ENCODE measurements at places on chromosomes 5 and 9.

- DNase-seq, result no peak
- no peaks in the 10 kb centered on the region for H3K4me1 ChIP-seq
- no peaks in the 10 kb centered on the region for H3K36me3 ChIP-seq
- no peak overlapping the region for H3K4me3 ChIP-seq
- no peaks in the 10 kb centered on the region for H3K27me3 ChIP-seq
These were observed 194.1 kb upstream of the PTPRD start for GRCh38 chr9:10806868-10807267.

- H3K36me3 ChIP-seq, result no peaks in the 10 kb centered on the region
- H3K4me3 ChIP-seq, result no peak overlapping the region
- peak; percentile 49 for DNase-seq
These were observed 13.6 kb downstream of the PTPDC1 start for GRCh38 chr9:94097788-94098414.

DNA sequence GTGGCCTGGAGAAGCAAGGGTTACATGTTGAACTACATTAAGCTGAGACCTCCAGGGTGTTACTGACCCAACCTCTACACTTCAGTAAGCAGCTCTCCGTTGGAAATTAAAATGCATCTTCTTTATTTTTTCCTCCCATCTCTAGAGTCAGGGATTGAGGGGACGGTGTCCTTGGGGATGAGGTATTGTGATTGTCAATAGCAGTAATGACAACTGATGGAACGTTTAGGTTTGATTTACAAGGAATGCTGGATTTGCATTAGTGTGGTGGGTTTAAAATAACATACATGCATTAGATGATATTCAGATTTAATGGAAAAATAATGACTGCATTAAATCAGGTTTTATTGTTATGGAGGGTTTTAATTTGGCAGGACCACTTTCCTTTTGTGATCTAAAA is 82.9 kb upstream of the NTRK2 start:
- H3K36me3 ChIP-seq, result no peaks in the 10 kb centered on the region
- H3K4me3 ChIP-seq, result no peak overlapping the region
- no peak overlapping the region for H3K27ac ChIP-seq
- H3K4me1 ChIP-seq, result no peaks in the 10 kb centered on the region
- H3K27me3 ChIP-seq, result no peaks in the 10 kb centered on the region

GRCh38 chr9:27154908-27155307 is 45.9 kb downstream of the TEK start:
- H3K4me3 ChIP-seq, result no peak overlapping the region
- H3K27me3 ChIP-seq, result no peaks in the 10 kb centered on the region
- H3K36me3 ChIP-seq, result no peaks in the 10 kb centered on the region
- peak; percentile 44 for DNase-seq
- H3K4me1 ChIP-seq, result peaks cover 21% of the 10 kb centered on the region
- no peak overlapping the region for H3K27ac ChIP-seq

DNA sequence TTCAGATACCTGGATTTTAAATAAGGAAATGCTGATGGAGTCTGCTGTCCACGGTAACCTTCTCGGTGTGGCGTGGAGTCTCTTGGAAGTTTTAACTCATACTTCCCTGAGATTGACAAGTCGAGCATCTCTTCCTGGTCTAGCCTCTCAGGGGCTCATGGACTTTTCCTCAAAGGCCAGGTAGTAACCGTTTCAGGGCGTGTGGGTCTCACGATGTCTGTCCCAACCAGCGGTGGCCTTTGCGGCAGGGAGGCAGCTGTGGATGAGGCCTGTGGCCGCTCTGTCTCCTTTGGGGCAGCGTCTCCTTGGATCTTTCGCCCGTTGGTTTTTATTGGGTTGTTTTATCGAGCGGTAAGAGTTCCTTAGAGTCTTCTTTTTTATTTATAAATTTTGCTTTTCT is 32.8 kb downstream of the CEP72 start:
- DNase-seq, result no peak
- no peaks in the 10 kb centered on the region for H3K36me3 ChIP-seq
- no peak overlapping the region for H3K4me3 ChIP-seq
- H3K4me1 ChIP-seq, result no peaks in the 10 kb centered on the region
- H3K27ac ChIP-seq, result no peak overlapping the region

DNA sequence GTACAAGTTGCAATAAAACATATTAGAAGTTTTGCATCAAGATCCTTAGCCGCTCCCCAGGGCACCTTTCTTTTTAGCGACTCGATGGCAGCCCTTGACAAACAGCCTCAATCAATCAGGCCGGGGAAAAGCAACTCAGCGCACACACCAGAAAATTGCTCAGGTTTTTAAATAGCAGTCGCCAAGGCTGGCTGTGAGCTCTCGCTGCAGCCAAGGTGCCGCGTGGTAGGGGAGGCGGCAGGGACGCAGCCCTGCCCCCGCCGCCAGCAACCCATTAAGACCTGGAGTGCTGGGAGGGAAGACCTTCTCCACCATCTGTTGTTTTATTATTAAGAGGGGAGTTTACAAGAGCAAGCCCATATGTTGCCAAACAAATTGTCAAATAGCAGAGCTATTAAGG is 22.6 kb downstream of the ASS1 start:
- H3K36me3 ChIP-seq, result no peaks in the 10 kb centered on the region
- no peak for DNase-seq
- H3K4me1 ChIP-seq, result no peaks in the 10 kb centered on the region
- no peaks in the 10 kb centered on the region for H3K27me3 ChIP-seq

GRCh38 chr5:142512043-142513042 is 173.5 kb downstream of the FGF1 start:
- no peaks in the 10 kb centered on the region for H3K27me3 ChIP-seq
- H3K36me3 ChIP-seq, result no peaks in the 10 kb centered on the region
- DNase-seq, result peak; percentile 15

DNA sequence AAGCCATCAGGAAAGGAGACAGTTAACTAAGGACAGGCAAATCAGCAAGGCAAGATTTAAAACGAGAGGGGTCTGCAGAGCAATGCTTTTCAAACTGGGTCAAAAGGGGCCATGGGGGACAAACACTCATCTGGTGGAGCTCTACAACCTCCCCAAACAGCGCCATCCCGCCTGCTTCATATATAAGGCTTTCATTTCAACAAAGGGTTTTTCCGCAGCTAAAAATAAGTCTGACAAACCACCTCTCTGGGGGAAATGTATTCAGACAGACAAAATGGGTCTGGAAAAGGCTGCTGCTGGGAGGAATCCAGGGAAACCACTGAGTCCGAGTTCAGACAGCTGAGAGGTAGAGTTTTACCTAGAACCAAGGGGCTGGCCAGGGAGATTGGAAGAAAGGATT is 8.3 kb upstream of the SEPTIN8 start:
- peaks cover 13% of the 10 kb centered on the region for H3K27me3 ChIP-seq
- no peak overlapping the region for H3K4me3 ChIP-seq
- no peak overlapping the region for H3K27ac ChIP-seq
- no peaks in the 10 kb centered on the region for H3K36me3 ChIP-seq

DNA sequence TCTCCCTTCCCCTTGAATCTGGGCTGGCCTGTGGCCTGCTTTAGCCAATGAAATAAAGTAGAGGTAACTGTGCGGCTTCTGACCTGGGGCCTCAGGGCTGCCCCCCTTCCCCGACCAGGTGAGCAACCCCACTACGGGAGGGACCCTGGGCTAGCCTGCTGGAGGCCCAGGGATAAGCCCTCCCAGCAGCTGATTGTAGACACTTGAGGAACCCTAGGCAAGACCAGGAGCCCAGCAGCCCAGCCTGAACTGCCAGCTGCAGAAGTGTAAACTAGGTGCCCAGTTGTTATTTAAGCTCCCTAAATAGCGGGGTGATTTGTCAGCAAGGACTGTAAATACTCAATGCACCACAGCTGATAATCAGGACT is 41.3 kb downstream of the RAPGEF1 start:
- H3K4me3 ChIP-seq, result no peak overlapping the region
- H3K27me3 ChIP-seq, result no peaks in the 10 kb centered on the region
- peak overlapping the region; percentile 60 for H3K27ac ChIP-seq
- no peak for DNase-seq

GRCh38 chr9:20838218-20838617 is 154.2 kb downstream of the FOCAD start:
- no peak for DNase-seq
- H3K27me3 ChIP-seq, result no peaks in the 10 kb centered on the region
- H3K4me3 ChIP-seq, result no peak overlapping the region
- H3K4me1 ChIP-seq, result no peaks in the 10 kb centered on the region

DNA sequence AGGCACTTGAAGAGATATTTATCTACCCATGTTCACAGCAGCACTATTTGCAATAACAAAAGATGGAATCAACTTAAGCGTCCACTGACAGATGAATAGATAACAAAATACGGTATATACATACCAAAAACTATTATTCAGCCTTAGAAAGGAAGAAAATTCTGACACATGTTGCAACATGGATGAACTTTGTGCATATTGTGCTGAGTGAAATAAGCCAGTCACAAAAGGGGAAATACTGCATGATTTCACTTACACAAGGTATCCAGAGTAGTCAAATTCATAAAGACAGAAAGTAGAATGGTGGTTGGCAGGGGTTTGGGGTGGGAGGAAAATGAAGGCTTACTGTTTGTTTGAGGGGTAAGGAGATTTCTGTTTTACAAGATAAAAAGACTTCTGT is 66.0 kb downstream of the FBN2 start:
- H3K4me1 ChIP-seq, result no peaks in the 10 kb centered on the region
- no peak overlapping the region for H3K27ac ChIP-seq
- H3K36me3 ChIP-seq, result no peaks in the 10 kb centered on the region
- H3K4me3 ChIP-seq, result no peak overlapping the region
- no peak for DNase-seq
- H3K27me3 ChIP-seq, result no peaks in the 10 kb centered on the region

GRCh38 chr5:136094189-136094912 is 38.3 kb upstream of the SMAD5 start:
- no peak overlapping the region for H3K4me3 ChIP-seq
- no peak for DNase-seq
- no peaks in the 10 kb centered on the region for H3K4me1 ChIP-seq
- peaks cover 4% of the 10 kb centered on the region for H3K27me3 ChIP-seq
- H3K36me3 ChIP-seq, result no peaks in the 10 kb centered on the region
- no peak overlapping the region for H3K27ac ChIP-seq

GRCh38 chr5:14600846-14601245 is 19.3 kb downstream of the OTULINL start:
- no peaks in the 10 kb centered on the region for H3K27me3 ChIP-seq
- no peak for DNase-seq
- no peak overlapping the region for H3K4me3 ChIP-seq
- peaks cover 19% of the 10 kb centered on the region for H3K4me1 ChIP-seq
- H3K36me3 ChIP-seq, result peaks cover 17% of the 10 kb centered on the region

- no peak for DNase-seq
- no peak overlapping the region for H3K27ac ChIP-seq
- H3K36me3 ChIP-seq, result no peaks in the 10 kb centered on the region
- H3K4me3 ChIP-seq, result no peak overlapping the region
- H3K27me3 ChIP-seq, result no peaks in the 10 kb centered on the region
- no peaks in the 10 kb centered on the region for H3K4me1 ChIP-seq
These were observed 113.8 kb downstream of the ZNF462 start for GRCh38 chr9:106976772-106977171.

DNA sequence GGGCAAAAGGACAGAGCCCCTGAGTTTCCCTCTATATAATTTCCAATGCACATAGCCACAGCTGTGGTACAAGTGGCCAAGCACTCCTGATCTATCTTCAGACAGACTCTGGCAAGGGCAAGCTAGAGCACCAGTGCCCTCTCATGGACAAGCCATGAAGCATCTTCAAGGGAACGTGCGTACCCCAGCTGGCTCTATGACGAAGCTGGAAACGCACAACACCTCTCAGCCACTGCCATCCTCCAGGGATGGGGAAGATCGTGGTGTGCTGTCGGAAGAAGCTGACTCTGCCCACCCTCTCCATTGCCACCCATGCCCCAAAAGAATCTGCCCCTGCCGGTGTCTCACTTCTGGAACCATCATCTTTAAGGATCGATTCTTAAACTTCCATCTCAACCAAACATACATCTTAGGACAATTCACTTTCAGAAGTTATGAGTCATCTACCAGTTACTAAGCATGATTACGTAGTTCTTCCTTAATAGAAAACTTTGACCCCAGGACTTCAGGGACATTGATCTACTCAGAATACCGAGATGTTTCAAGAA is 482.9 kb downstream of the AGTPBP1 start:
- no peak overlapping the region for H3K27ac ChIP-seq
- no peaks in the 10 kb centered on the region for H3K36me3 ChIP-seq
- H3K4me1 ChIP-seq, result no peaks in the 10 kb centered on the region
- DNase-seq, result no peak

DNA sequence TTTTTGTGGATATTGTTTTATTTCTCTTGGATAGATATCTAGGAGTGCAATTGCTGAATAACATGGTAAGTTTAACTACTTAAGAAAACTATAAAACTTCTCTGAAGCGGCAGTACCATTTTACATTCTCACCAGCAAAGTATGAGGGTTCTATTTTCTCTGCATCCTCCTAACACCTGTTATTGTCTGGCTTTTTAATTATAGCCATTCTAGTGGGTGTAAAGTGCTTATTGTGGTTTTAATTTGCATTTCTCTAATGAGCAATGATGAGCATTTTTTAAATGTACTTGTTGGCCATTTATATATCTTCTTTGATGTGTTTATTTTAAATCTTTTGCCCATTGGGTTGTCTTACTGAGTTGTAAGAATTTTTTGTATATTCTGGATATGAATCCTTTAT is 28.7 kb downstream of the SMIM32 start:
- H3K4me1 ChIP-seq, result no peaks in the 10 kb centered on the region
- no peaks in the 10 kb centered on the region for H3K27me3 ChIP-seq
- no peak overlapping the region for H3K4me3 ChIP-seq
- no peak for DNase-seq

DNA sequence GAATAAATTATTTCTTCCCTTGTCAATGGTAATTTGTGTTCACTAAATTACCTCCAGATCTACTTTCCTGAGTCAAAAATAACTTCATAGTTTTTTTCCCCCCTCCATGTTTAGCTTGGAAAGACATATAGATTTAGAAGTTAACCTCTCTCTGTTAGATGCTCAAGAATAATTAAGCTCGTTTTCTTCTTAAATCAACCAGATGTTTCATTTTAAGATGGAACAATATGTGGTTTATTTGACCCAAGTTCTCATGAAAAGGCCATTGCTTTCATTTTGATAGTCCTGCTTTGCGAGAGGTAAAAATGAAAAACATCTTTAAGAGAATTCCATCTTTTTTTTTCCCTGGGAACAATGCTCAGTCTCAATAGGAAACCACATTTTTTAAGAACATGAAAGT is 27.7 kb upstream of the GAS1 start:
- no peak overlapping the region for H3K27ac ChIP-seq
- DNase-seq, result no peak
- no peaks in the 10 kb centered on the region for H3K4me1 ChIP-seq
- no peak overlapping the region for H3K4me3 ChIP-seq
- H3K36me3 ChIP-seq, result no peaks in the 10 kb centered on the region
- H3K27me3 ChIP-seq, result no peaks in the 10 kb centered on the region

DNA sequence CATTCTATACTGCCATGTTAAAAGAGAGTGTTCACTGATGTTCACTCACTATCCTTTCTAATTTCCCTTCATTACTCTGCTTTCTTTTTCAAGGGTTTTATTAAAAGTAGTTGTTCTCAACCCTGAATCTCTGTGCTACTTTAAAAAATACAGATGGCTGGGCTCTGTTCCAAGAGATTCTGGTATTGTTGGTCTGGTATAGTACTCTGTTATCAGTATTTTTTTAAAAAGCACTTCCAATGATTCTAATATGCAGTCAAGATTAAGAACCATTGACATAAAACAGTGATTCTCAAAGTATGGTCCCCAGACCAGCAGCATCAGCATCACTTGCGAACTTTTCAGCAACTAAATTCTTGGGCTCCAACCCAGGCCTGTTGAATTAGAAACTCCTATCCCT is 77.0 kb upstream of the STARD4 start:
- no peaks in the 10 kb centered on the region for H3K4me1 ChIP-seq
- DNase-seq, result peak; percentile 33
- no peak overlapping the region for H3K27ac ChIP-seq

Data from left lung (tissue), 14 donors.